ENCODE measurements at places on chromosomes 2 and 18.

GRCh38 chr2:142858961-142859360 is 18.5 kb upstream of the KYNU start:
- no peak for DNase-seq

DNA sequence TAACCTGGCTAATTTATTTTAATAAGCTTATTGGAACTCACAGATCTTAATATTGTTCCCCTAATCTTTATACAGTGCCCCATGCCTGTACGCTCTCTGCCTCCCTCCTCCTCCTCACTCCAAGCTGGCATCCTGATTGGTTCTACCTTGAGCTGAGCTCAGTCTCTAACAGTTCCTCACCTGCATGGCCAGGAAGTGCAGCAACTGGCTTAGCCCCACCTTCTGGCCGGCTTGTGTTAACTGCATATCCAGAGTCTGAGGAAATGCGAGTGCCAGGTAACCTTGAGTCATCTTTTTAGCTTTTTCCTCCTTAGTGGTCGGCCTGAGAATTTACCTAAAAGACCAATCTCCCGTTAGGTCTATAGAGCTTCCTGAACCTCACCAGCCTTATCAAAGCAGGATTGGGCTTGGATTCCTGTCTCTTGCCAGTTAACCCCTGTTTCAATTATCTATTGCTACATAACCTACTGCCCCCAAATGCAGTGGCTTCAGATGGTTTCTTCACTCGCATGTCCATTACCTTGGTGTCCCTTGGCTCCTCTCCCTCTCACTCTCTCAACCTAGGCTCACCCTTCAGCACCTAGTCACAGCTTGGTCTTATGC is 89.5 kb upstream of the STK39 start:
- peak; percentile 13 for DNase-seq

GRCh38 chr2:153394686-153395085 is 83.9 kb downstream of the RPRM start:
- no peak for DNase-seq

DNA sequence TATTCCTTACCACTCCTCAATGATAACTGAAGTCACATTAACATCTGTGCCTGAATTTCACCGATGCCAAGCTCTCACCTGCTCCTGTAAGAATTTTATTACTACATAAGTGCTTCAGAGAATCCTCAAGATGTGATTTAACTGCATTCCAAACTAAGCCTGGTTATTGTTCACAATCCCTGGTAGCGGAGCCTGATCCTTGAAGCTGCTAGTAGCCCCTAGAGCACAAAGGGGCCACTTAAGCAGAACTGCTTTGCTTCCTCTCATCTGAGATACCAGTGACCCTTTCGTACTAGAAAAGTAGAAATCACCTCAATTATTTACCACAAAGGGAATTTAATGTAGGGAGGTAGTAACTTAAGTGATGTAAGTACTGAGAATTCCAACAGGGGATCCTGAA is 529.6 kb downstream of the CPS1 start:
- DNase-seq, result no peak

DNA sequence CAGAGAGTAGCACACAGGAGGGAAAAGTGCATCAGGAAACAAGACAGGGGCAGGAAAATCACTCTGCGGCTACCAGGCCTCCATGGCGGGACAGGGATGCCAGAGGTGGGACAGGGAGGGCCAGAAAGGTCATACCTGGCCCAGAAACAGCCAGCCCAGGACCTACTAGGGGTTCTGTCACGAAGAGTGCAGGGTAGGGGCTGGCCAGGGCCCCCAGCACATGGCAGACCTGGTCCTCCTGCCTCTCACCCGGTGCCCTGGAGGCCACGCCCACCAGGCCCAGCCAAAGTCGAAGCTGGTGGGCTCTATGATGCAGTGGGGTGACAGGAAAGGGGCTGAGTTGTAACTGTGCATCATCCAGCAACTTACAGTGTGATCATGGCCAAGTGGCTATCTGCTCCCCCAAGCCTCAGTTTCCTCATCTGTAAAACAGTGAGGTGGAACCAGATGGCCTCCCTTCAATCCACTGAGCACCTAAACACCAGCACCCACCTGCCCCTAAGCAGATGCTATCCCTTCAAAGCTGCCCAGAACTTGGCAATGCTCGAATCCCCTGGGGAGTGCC is 10.6 kb downstream of the CYP26B1 start:
- DNase-seq, result no peak

DNA sequence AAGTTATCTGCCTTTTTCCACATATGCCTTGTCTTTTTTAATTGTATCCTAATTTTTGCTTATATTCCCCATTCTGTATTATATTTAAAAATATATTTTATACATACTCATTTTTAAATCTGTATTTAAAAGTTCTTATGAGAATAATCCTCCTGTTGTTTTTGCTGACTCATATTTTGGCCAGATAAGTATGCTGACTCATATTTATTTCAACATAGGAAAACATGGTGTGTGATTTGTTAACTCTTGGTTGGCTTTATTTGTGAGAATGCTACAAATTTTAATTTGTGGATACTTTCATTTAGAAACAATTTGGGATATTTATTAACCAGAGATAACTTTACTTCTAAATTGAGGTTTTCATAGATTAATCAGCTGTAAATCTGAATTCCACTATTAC is 587.7 kb downstream of the CPS1 start:
- DNase-seq, result no peak

DNA sequence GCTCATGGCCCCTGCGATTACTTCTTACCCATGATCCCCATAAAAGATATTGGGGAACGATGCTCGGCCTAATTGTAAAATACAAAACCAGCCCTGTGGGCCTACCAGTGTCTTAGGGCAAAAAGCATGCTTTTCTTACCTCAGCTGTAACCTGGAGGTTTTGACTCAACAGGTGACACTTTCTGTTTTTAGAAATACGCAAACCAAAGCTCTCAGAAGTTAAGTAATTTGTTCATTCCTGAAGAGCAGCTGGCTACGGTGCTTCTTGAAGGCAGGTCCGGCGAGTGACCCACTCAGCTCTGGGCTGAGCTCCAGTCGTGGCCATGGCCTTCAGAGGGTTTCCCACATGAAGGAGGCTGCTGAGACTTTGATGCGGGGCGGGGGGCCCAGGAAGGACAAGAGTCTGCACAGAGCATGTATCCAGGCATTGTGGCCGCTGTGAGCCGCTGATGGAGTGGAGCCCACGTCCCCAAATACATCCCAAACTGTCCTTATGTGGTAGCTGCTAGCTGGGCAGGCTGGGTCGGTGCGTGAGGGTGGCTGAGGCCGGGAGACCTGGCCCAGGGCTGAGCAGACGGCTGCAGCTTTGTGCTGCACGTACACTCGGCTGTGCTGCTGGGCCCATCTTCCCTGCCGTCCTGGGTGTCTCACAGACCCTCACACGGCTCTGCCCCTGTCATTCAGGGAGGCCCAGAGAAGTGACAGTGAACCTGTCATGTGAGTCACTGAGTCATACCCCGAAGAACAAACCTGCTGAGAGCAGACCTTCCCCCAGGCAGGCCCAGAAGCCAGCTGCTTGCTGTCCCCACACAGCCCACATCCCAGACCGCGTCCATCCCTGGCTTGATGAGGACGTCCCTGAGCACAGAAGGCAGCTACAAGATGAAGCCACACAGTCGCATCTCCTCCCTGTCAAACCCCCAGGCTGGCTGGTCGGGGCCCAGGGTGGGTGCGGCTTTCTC is 34.1 kb downstream of the ITGB1BP1 start:
- no peak for DNase-seq
